SIG-M5 (cell line): ENCODE measurements at places on chromosomes 6 and 20.

DNA sequence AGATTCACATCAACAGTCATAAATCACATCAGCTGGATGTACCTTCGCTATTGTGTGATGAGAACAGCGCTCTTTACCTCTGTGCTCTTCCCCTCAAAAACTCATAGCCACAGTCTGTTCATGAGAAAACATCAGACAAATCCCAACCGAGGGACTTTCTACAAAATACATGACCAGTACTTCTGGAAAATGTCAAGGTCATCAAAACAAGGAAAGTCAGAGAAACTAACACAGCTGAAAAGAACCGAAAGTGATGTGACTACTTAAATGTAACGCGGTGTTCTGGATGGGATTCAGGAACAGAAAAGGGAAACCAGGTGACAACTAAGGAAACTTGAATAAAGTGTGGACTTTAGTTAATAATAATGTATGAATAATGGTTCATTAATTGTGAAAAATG, 112.0 kb upstream of the CBLN4 start:
- no peak for DNase-seq

- DNase-seq: no peak
Measured at GRCh38 chr6:85677234-85677956, 34.7 kb upstream of the SYNCRIP start.

GRCh38 chr6:93677264-93677965, 258.1 kb upstream of the EPHA7 start:
- DNase-seq: no peak

DNA sequence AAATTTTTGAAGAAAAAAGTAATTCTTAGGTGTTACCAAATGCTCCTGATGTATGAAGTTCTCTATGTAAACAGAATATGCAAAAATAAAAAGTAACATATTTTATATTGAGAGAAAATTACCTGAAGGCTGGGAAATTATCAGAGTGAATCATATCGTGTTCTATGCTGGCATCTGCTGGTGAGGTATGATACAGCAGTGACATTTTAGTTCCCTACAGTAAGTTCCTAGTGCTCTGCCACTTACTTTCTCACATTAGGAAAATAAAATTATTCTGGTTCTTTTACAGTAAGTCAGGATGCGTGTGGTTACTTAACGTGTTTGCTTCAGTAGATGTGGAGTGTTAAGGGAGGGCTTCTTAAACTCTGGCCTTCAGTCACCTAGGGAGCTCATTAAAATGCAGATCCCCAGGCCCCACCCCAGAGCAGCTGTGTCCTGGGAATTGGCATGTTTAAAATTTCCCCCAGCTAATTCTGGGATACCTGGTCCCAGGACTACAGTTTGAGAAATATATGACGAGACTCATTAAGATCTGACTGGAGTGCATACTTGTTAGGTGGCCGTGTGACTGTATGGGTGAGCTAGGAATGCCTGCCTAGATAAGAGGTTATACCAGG, 3.2 kb downstream of the ACTR5 start:
- no peak for DNase-seq

GRCh38 chr20:50153153-50153499, 397 bp downstream of the PEDS1 start:
- no peak for DNase-seq

DNA sequence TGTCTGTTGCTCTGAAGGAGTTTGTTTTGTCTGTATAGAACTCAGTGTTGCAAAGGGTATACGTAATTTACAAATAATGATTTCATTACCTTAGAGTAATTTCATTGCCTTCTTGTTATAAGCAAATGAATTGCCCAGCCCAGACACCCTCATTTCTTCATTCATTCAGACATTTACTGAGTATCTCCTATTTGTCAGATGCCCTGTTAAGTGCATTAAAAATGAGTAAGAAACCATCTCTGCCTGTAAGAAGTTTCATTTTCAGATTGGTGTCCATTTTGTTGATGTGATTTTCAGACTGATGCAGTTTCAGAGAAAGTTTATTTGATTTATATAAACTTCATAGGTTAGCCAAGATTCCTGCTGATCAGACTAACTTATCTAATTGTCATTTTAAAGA, 429.3 kb downstream of the PHF3 start:
- DNase-seq: no peak

DNA sequence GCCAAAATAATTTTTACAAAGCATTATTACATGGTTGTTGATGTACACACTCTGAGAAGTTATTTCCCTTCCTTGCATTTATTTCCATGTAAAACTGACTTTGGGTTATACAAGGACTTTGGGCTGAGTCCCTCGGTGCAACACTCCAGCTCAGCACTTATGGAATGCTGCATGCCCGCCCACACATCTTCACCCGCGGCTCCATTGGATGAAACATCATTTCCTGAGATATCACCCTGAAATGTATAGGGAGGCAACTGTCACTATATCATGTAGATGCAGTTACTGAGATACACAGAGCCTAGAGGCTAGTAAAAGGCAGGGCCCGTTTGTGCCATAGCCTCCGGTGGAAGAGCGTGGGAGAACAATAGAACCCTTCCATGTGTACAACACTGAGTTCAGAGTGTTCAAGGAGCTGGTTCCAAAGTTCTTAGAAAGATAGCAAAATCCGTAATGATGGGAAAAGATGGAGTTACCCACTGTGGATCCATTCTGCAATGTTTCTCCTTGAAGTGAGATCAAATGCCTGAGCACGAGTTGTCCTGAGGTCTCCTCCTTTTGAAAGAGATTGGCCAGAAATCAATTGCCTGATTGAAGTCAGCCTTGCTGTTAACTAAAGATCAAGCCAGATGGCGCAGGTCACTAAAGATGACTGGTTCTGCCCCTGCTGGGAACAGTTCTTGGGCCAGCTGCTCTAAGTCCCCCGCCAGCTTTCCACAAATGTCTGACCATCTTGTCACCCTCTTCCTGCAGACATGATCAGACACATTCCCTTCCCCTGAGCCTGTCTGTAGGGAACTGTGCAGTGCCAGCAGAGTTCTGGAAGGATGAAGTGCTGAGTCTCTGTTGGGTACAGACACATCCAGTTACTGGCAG, 100.9 kb upstream of the IYD start:
- no peak for DNase-seq

GRCh38 chr20:49794336-49795134, 18.1 kb upstream of the SLC9A8 start:
- peak; percentile 54 for DNase-seq

DNA sequence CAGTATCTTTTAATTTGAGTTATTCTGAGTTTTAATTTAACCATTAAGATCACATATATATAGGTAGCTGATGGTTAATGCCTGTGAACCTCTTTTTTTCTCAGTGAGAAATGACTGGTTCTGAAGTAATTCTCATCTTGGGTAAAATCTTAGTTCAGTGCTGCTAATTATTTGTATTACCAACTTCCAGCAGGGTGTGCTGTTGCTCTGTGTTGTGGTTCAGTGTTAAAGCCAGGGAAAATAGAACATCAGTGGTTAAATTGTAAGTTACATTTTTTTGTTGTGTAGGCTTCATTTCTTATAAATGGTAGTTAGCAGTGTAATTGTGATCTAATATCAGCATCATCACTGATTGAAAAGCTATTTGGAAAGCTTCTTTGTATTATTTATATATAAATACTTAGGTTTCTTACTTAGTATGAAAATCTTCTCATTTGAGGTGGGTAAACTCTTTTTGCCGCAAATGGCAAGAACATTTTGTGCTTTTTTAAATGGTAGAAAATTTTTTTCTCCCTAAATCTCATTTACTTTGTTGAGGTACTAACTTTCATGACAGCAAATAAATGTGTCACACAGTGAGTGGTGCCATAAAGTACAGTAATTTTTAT, 43.7 kb downstream of the CDC5L start:
- DNase-seq: no peak

DNA sequence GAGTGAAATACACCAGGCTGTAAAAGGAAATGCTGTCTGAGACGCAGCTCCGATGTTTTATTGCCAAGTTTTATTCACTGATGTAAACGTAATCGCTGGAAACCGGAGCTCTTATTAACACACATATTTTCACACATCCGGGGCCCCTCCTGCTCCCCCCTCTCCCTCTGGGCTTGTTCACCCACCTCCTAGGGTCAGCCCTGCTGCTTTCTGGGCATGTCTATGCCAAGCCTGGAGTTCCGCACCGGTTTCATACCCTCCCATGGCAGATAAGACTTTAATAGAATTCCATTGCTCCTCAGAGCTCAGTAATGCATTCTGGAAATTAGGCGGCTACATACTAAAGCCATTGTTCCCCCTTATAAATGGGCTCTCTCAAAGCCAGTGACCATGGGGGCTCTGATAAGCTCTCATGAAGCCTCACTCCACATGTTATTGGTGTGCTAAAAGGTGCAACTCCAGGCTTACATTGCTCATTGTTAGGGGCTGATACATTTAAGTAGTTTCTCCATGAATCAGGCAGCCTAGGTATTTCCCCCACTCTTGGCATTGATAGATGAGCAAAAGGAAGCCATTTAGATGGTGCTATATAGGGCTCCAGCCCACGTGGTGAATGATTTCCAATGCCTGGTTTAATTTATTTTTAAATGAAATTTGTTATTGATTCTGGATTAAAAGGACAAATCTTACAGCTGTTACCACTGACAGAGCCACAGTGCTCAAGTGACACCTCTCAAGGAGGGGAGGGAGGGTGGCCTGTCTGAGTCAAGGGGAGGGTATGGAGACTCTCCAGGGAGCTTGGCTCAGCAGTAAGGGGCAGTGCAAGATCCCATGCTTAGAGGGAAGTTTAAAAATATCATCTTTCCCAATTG, 4.5 kb upstream of the VSTM2L start:
- no peak for DNase-seq

DNA sequence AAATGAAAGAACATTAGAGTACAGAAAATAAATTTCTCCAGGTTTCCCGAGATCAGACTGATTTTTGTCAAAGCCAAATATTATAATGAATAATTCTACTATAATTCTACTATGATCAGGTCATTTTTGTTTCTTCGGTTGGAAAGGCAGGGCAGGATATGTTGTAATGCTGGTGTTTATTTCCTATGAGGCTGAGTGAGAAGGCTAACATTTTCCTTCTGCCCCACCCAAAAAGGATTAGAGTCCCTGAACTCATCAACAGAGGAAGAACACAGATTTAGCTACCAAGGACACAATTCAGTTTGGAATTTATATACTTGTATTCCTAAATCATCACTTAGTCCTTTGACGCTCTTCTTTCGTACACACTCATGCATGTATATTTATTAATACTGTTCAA, 318.9 kb downstream of the SYNE1 start:
- DNase-seq: no peak
